ENCODE measurements at places on chromosomes 3 and 15. TPM values are rescaled to one million over a fixed set of nuclear protein-coding genes. Genes with fewer than 3 reads are reported as not detected.

DNA sequence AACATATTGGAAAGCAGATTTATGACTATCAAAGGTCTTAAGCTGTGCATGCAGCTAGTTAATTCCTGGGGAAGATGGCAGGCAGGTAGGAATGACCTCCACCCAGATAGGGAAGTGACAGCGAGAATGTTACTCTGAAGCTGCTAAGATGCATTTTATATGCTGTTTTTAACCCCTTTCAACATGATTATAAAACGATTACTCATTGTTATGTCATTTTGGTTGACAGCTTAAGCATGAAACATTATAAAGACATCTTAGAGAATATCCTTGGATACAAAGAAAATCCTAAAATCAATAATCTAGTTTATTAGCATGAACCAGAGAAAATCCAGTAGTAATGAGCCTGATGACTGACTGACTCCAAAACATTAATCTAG is 220.5 kb downstream of the NR1D2 start:
- no peak for DNase-seq

DNA sequence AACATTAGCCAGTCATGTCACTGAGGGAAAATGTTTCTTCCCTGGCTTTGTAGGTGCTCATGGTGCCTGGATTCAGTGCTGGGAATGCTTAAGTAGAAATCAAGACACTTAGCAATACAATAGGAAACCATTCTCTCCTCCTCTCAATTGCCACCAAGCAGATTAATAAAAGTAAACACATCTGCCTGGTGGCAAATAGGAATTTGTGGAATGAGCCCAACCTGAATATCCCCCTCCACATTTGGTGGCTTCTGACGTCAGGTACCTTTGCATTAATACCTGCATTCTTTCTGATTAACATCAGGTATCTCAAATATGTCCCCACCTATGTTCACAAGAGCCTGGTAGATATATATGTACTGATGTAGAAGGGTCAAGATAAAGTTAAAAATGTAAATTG is 42.7 kb downstream of the PPP2R3A start:
- no peak for DNase-seq

DNA sequence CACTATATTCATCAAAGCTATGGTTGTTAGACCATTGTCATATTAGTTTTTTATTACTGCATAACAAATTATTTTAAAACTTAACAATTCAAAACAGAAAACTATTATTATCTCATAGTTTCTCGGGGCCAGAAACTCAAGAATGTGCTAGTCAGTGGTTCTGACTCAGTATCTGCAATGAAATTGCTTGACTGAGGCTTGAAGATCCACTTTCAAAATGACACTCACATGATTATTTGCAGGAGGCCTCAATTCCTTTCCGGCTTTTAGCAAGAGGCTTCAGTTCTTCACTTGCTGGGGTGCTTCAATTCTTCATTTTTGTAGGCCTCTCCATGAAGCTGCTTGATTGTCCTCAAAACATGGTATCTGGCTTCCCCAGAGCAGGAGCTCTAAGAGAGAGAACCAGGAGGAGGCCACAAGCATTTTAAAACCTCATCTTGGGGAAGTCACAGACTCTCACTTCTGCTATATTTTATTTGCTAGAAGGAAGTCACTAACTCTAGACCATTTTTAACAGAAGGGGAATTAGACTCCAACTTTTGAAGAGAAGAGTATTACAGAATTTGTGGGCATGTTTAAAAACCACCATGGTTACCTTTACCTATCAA is 383.7 kb downstream of the MFSD1 start:
- no peak for DNase-seq

DNA sequence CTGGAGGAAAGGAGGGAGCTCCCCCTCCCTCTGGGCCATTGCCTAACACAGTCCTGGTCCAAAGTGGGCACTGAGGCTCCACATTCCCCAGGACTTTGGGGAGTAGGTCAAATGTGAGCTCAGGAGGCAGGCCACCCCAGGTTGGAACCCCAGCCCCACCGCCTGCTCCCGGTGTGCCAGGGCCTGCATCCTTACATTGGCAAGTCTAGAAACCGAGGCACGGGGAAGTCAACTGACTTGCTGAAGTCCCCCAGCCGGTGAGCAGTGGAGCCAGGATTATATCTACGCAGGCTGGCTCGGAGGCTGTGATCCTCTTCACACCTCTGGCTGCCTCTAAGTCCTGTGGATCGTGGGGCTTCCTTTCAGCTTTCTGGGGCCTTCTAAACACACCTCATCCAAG is 48.7 kb downstream of the RHCG start:
- DNase-seq = no peak

DNA sequence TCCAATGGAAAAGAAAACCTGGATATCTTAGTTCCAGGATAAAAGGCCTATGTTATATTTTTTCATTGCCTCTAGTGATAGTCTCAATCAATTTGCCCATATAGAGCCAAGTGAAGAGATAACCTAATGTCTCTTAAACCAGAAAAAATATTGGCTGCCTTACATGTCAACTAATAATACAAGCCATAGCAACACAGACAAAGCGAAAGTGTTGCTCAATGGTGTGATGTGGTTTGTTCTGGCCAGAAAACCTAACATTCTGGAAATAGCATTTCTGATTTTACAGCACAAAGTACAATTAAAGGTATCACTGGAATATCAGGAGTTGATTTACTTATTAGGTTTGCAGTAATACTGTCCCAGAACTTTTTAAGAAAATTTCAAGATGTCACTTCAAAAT is 101.5 kb downstream of the ATP8B4 start:
- DNase-seq = no peak

ASB14 gene
- total RNA-seq = not detected

ZIC1 gene
- 10.5 TPM for total RNA-seq

DNA sequence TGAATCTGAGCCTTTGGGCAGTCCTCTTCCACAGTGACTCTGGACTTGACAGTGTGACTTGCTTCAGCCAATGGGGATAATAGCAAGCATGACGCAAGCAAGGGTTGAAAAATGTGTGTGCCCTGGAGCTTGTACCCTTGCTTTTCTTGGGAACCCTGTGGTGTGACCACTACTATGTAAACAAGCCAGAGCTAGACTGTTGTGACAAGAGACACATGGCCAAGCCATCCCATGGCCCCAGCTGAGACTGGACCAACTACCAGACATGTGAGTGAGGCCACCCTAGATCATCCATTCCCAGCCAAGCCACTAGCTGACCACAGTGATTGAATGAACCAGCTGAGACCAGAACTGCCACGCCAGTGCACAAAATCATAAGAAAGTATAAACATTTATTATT is 11.8 kb downstream of the MYO1E start:
- DNase-seq = peak; percentile 75

XCR1 gene
- not detected for total RNA-seq

PLCH1 gene
- total RNA-seq = 0.17 TPM

- peak; percentile 92 for DNase-seq
Observed at GRCh38 chr15:39301589-39301999, 279.3 kb upstream of the THBS1 start.

- DNase-seq = peak; percentile 98
Observed at GRCh38 chr15:57607570-57608000, 15.9 kb downstream of the MYZAP start.

DNA sequence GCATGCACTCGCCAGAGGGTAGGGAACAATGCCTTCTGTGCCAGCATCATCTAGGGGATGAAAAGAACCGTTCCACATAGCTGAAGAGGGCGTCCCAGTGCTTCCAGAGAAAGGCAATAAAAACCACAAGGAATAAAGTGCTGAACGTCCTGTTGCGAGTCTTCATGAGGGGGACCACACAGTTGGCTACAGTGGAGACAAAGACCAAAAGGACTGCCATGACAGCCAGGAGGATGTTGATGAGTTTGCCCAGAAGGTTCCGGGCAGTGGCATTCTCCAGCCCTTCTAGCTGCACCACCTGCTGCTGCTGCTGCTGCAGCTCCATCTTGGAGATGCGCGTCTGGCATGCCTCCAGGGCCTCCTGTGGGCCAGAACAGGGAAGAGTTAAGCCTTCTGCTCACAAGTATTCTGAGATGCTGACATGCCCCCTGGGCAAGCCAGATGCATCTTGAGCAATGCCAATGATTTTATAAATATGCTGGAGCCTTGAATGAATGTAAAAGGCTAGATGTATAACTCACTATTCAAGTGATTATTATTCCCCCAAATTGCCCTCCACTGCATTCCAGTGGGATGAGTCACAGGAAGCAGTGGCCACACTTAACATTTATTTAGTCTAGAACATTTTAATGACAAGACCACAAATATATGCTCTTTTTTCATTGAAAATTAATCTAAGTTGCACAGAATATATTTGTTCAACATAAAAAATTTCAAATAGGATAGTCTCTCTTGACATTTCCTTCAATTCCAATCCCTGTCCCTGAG is 45.1 kb upstream of the PLXND1 start:
- peak; percentile 99 for DNase-seq

DNA sequence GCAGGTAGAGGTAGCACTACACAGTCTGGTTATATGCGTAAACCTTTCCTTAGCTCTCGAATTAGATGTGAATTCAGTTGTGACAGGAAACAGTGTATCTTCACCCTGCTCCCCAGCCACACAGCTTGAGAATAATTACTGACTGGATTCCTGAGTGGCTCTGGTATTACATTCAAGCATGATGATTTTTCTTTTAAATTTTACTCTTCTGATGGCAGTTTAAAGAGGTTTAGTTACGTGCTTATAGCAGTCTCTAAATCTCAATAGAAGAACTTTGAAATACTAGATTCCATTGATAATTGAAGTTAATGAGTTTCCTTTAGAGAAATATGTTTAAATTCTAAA is 98.8 kb downstream of the FNDC3B start:
- no peak for DNase-seq

GRCh38 chr15:66655997-66656396 is 46.0 kb upstream of the SMAD6 start:
- no peak for DNase-seq

DNA sequence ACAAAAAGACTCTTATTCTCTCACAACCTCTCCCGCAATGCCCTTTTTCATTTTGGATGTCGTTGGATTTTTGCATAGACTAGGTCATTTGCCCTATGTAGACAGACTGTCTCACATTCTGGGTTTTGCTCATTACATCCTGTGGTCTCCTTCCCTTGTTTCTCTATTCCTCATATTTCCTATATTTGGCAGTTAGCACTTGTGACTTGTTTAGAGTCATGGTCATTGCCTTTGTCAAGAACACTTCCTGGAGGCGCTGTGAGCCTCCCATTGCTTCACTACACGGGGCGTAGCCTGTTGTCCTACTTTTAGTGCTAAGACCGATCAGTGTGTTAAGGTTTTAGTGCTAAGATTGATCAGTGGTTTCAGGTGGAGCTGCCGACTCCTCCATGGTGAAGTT is 16.1 kb upstream of the TATDN2 start:
- DNase-seq = no peak

CCR5 gene
- not detected for total RNA-seq

GRCh38 chr3:101303836-101304235 is 16.5 kb downstream of the IMPG2 start:
- no peak for DNase-seq

SMCO1 gene
- 0.05 TPM for total RNA-seq

GRCh38 chr15:88695691-88696251 is 57.0 kb downstream of the ISG20 start:
- no peak for DNase-seq

DNA sequence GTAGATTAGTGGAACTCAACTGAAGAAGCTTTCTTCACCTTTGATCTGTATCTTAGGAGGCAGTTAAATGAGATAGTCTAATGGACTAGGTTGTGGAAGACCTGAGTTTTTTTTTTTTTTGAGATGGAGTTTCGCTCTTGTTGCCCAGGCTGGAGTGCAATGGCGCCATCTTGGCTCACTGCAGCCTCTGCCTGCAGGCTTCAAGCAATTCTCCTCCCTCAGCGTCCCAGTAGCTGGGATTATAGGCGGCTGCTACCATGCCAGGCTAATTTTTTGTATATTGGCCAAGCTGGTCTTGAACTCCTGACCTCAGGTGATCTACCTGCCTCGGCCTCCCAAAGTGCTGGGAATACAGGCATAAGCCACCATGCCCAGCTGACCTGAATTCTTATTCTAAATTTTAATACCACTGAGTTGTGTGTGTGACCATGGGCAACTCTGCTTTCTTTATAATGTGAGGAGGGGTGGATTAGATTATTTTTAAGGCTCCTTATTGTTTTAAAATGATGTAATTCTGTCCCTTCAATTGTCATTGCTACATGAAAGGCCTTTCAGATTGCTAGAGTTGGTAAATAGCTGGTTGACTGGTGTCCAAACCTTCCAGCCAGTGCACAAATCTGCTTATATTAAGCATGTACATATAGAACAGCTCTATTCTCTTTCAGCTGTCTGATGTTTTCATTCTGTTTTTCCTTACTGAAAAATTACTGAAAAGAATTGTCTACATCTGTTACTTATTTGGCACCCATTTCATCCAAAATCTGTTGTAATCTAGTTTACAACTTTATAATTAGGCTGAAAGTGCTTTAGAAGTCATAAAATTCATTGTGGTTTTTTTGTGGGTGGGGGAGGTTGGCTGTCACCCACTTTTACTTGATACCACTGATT is 2.3 kb downstream of the LNP1 start:
- DNase-seq = peak; percentile 57

SLCO2A1 gene
- total RNA-seq = 0.47 TPM

DNA sequence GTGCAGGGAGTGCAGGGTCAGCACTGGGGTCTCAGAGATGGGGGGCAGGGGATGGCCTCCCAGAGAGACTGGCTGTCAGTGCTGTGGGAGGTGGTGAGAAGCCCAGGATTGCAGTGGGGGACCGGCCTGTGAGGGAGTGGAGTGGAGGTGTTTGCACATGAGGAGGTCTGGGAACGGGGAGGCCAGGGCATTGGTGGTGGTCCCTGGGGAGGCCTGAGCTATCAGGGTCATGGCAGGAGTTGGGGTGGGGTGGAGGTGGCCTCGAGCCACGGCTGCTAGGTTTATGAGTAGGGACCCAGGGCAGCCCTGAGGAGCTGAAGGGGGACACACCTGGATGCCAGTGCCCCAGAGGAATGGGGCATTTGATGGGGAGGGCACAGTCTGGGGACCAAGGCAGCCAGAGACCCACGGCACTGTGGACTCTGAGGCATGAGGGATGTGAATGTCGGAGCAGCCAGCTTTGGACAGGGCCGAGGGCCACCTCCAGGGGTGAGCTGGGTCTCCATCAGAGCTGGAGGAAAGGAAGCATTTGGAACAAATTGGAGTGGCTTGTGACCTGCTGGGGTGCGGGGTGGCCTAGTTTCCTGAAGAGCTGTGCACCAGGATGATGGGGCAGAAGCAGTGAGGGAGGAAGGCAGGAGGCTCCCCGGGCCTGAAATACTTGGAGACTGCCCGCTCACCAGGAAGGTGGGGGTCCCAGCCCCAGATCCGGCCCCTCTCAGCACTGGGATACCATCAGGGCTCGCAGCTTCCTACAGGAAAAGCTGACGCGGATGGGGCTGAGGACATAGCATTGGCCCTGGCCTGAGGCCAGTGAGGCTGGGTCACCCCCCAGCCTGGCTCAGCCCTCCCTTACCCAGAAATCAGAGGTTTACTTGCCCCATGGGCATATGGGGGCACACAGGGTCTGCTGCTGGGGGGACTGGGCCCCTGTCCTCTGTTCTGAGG is 9.5 kb upstream of the CSPG4 start:
- DNase-seq = no peak

AGTR1 gene
- total RNA-seq = not detected

DNA sequence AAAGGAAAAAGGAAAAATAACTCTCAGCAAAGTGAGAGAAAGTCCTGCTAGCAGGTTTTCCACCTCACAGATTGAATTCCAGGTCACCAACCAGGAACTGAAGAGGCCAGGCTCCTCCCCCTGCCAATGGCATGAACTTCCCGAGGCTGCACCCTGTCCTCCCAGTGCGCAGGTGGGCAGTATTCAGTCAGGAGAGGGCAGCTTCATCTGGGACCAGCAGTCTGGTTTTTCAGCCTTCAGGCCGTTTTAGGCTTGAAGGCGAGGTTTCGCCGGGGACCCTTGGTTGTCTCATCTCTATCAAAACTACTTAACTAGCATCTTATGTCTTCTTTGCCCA is 41.2 kb downstream of the TRAT1 start:
- DNase-seq = no peak

MNS1 gene
- total RNA-seq = 5.6 TPM

- no peak for DNase-seq
Observed at GRCh38 chr15:52104532-52105004, 8.0 kb downstream of the BCL2L10 start.
